ENCODE measurements at places on chromosomes 4 and X. TPM values are rescaled to one million over a fixed set of nuclear protein-coding genes. Genes with fewer than 3 reads are reported as not detected.

GRCh38 chr4:74328501-74328900 is 20.2 kb downstream of the EPGN start:
- no peak for DNase-seq
- H3K27me3 ChIP-seq, result peaks cover 29% of the 10 kb centered on the region
- H3K4me1 ChIP-seq, result no peaks in the 10 kb centered on the region
- H3K36me3 ChIP-seq, result no peaks in the 10 kb centered on the region
- no peak overlapping the region for H3K27ac ChIP-seq

Gene MAGED2
- 76.6 TPM for total RNA-seq

Gene MAGEB2
- total RNA-seq, result not detected

Gene TCEAL6
- total RNA-seq, result not detected

DNA sequence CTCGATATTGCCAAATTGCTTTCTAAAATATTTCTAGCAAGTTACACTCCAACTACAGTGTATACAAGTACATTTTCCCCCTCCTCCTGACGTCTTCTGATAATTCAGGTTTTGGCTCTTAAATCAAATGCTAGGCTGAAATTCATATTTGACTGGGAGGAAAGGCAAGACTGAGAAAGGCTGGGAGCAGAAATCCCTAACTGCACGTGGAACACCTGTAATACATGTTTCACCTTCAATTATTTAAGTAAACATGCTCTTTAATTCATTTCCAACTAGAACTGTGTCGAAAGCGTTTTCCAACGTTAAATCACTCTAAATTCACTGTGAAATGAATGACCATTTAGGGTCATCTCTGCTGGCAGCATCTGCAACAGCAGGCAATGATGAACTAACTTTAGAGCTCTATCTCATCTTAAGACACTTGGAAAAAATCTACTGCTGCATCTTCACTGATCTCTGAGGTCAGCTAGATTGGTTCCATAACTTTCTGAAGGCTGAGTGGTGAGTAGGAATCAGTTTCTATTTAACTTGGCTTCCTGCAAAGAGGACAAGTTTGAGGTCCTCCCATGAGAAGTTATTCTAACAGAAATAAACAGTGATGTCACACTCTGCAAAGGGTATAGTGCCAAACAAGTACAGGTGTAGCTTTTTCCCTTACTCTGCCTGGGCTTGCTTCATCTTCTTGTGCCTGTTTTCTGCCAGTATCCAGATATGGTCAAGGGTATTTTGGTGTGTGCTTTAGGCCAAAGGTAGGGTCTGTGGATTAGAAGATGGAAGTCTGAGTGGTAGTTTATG is 144.3 kb upstream of the PAK3 start:
- no peak for DNase-seq
- H3K4me1 ChIP-seq, result no peaks in the 10 kb centered on the region
- H3K36me3 ChIP-seq, result no peaks in the 10 kb centered on the region
- no peaks in the 10 kb centered on the region for H3K27me3 ChIP-seq
- H3K4me3 ChIP-seq, result no peak overlapping the region

- H3K4me3 ChIP-seq, result no peak overlapping the region
- H3K36me3 ChIP-seq, result no peaks in the 10 kb centered on the region
- no peak overlapping the region for H3K27ac ChIP-seq
- no peak for DNase-seq
These were observed 50.6 kb downstream of the NRK start for GRCh38 chrX:105872941-105873340.

DNA sequence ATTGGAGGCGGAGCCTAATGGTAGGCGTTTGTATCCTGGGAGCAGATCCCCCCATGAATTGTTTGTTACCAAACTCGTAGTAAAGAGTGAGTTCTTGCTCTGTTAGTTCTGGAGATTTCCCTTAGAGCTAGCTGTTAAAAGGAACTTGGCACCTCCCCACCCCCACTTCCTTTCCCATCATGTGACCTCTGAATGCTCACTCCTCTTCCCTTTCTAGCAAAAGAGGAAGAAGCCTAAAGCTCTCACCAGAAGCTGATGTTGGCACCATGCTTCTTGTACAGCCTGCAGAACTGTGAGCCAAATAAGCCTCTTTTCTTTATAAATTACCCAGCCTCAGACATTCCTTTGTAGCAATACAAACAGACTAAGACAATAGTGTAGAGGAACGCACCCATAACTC is 13.8 kb upstream of the ATOH1 start:
- no peaks in the 10 kb centered on the region for H3K27me3 ChIP-seq
- no peak overlapping the region for H3K27ac ChIP-seq
- no peaks in the 10 kb centered on the region for H3K4me1 ChIP-seq
- DNase-seq, result no peak

Gene TRIM75
- total RNA-seq, result not detected

DNA sequence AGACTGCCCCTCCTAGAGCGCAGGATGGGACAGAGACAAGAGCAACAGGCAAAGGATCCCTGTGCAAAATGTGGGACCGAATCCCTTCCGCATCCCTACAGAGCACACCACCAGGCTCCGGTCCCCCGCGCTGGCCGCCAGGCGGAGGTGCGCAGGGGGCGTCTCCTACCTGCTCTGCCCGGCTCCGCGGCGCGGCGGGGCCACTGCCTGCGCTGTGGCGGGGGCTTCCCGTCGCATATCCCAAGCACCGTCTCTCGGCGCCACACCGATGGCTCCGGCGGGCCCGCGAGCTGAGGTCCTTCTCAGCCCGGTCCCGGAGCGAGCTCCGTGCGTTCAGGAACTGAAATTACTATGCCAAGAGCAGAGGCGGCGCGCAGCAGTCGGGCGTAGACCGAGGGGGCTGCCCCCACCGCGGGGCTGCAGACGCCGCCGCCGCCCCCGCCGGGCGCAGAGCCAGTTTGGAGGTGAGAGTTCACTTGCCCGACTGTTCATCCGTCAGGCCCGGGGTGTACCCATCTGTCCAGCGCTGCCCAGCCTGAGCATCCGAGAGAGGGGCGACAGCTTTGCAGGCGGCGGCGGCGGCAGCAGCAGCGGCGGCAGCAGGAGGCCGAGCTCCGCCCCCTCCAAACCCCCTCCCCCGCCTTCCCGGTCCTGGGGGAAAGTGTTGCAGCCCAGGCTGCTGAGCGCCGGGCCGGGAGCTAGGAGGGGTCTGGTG is at the start of gene GPRIN3:
GPRIN3 (minus strand) TSS at position 355 of the 715 bp plus-strand sequence. CDS start 57,690 bp downstream, outside the sequence.
- H3K4me1 ChIP-seq, result peaks cover 38% of the 10 kb centered on the region
- DNase-seq, result peak; percentile 77
- H3K4me3 ChIP-seq, result peak within 1 kb of the TSS; percentile 97

Gene CYLC1
- not detected for total RNA-seq

DNA sequence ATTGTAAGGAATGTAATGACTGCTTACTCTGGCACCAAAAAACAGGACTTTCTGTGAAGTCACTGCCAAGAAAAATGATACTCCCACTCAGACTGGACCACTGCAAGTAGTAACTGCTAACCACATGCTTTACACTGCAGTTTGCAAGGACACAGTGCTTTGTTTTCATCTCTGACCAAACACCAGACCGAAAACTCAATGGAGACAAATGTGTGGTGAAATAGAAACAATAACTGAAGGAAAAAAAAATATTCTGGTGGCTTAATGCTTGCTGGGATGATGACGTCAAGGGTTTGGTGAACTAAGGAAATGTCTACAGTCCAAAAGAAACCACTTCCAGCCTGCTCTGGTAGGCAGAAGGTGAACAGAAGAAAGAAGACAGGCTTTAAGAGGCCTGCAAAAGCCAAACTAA is 13.2 kb downstream of the GPC4 start:
- H3K27ac ChIP-seq, result peak overlapping the region; percentile 83
- H3K27me3 ChIP-seq, result no peaks in the 10 kb centered on the region
- no peaks in the 10 kb centered on the region for H3K36me3 ChIP-seq
- H3K4me3 ChIP-seq, result peak overlapping the region; percentile 37
- no peak for DNase-seq

DNA sequence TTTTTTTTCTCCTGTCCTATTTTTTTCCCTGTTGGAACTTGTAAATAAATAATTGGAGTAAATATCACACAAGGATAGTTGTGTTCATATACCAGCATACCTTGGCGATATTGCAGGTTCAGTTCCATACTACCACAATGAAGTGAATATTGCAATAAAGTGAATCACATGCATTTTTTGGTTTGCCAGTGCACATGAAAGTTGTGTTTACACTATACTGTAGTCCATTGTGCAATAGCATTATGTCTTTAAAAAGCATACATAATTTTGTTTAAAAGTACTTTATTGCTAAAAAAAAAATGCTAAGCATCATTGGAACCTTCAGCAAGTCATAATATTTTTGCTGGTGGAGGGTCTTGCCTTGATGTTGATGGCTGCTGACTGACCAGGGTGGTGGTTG is 88.6 kb downstream of the GSTCD start:
- H3K36me3 ChIP-seq, result peaks cover 14% of the 10 kb centered on the region
- no peak for DNase-seq
- no peaks in the 10 kb centered on the region for H3K27me3 ChIP-seq
- no peak overlapping the region for H3K27ac ChIP-seq
- H3K4me3 ChIP-seq, result no peak overlapping the region
- H3K4me1 ChIP-seq, result no peaks in the 10 kb centered on the region

- H3K4me3 ChIP-seq, result no peak overlapping the region
- no peaks in the 10 kb centered on the region for H3K27me3 ChIP-seq
- no peak overlapping the region for H3K27ac ChIP-seq
- H3K4me1 ChIP-seq, result no peaks in the 10 kb centered on the region
These were observed 100.7 kb upstream of the ZDHHC15 start for GRCh38 chrX:75623535-75623934.

Gene SPACA5
- not detected for total RNA-seq

- peaks cover 9% of the 10 kb centered on the region for H3K4me1 ChIP-seq
- H3K27ac ChIP-seq, result no peak overlapping the region
- H3K36me3 ChIP-seq, result no peaks in the 10 kb centered on the region
- H3K4me3 ChIP-seq, result no peak overlapping the region
- no peak for DNase-seq
- H3K27me3 ChIP-seq, result no peaks in the 10 kb centered on the region
These were observed 2.9 kb downstream of the USP51 start for GRCh38 chrX:55486736-55487135.

DNA sequence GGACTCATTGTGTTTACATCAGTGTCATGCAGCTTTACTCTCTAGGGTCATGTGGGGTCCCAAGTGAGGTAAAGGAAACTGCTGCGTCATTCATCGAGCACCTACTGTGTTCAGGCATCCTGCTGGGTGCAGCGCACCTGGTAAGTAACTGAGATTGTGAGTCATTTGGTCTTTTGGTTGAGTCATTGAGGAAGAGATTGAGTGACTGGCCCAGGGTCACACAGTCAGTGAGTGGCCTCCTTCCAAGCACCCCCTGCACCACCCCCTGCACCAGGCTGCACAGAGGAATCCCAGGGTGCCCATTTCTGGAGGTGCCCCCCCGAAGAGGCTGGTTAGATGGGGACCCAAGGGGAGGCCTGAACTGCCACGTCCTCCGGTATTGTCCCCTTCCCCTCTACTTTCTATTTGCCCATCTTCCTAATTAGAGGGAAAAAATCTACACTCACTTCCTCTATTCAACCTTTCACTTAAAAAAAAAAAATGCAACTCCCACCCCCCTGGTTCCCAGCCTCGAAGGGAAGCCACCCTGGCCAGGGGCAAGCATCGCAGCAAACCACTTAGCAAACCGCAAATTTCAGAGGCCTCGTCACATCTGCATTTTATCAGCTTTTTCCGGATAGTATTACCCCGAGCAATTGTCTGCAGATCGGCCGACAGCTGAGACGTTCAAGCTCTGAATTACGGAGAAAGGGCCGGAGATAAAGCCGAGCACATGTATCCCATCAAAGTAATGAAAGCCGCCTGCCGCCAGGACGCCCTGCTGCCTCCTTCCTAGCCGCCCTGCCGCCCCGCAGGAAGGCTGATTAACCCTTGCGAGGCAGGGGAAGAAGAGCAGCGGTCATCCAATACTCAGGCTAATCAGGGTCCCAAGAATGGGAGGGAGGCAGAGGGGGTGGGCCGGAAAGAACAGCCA is 96.3 kb upstream of the MSX1 start:
- H3K27ac ChIP-seq, result peak overlapping the region; percentile 58
- peaks cover 2% of the 10 kb centered on the region for H3K36me3 ChIP-seq
- no peak for DNase-seq
- peaks cover 5% of the 10 kb centered on the region for H3K4me1 ChIP-seq
- peak overlapping the region; percentile 70 for H3K4me3 ChIP-seq

- no peak overlapping the region for H3K4me3 ChIP-seq
- no peaks in the 10 kb centered on the region for H3K36me3 ChIP-seq
- H3K27me3 ChIP-seq, result no peaks in the 10 kb centered on the region
- no peaks in the 10 kb centered on the region for H3K4me1 ChIP-seq
These were observed 128.1 kb upstream of the NDP start for GRCh38 chrX:44101281-44101680.

Gene PSAPL1
- total RNA-seq, result not detected

GRCh38 chr4:137707626-137708025 is 175.3 kb upstream of the PCDH18 start:
- no peaks in the 10 kb centered on the region for H3K27me3 ChIP-seq
- DNase-seq, result no peak
- no peaks in the 10 kb centered on the region for H3K4me1 ChIP-seq
- no peak overlapping the region for H3K4me3 ChIP-seq

- H3K4me3 ChIP-seq, result peak overlapping the region; percentile 48
- no peaks in the 10 kb centered on the region for H3K27me3 ChIP-seq
- peaks cover 40% of the 10 kb centered on the region for H3K36me3 ChIP-seq
- DNase-seq, result no peak
- H3K4me1 ChIP-seq, result peaks cover 57% of the 10 kb centered on the region
- peak overlapping the region; percentile 19 for H3K27ac ChIP-seq
These were observed 21.1 kb downstream of the VSIG4 start for GRCh38 chrX:66018585-66019309.

DNA sequence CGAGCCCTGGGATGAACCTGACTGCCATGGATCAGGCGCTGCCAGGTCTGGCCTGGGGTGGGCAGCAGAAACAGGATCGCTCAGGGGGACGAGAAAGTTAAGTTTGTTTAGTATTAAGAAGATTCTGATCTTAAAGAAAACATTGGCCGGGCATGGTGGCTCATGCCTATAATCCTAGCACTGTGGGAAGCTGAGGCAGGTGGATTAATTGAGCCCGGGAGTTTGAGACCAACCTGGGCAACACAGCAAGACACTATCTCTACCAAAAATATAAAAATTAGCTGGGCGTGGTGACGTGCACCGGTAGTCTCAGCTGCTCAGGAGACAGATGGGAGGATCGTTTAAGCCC is 696 bp upstream of the FLNA start:
- H3K27me3 ChIP-seq, result no peaks in the 10 kb centered on the region
- H3K27ac ChIP-seq, result no peak overlapping the region
- DNase-seq, result no peak
- H3K36me3 ChIP-seq, result no peaks in the 10 kb centered on the region
- H3K4me3 ChIP-seq, result peak overlapping the region; percentile 64
- H3K4me1 ChIP-seq, result peaks cover 12% of the 10 kb centered on the region

- no peak overlapping the region for H3K27ac ChIP-seq
- DNase-seq, result no peak
- H3K4me3 ChIP-seq, result no peak overlapping the region
- no peaks in the 10 kb centered on the region for H3K4me1 ChIP-seq
These were observed 67.0 kb upstream of the MSX1 start for GRCh38 chr4:4792466-4792865.

Gene TACR3
- not detected for total RNA-seq

DNA sequence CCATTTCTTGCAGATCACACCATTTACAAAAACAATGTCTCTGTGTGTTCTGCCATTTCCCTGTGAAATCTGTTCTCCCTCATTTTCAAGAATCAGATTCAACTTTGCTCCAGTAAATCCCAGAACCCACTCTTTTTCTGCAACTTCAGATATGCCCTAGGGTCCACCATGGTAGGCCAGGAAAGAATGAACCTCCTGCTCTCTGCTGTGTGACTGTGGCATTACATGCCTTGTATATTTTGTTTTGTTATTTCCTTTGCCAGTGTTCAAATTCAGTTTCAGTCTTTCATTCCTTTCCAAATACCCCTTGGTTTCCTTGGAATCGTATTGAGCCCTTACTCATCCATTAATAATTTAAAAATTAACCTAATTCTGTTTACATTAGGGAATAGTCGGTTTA is 290.2 kb upstream of the VCX start:
- H3K27ac ChIP-seq, result no peak overlapping the region
- no peaks in the 10 kb centered on the region for H3K4me1 ChIP-seq
- H3K27me3 ChIP-seq, result no peaks in the 10 kb centered on the region
- DNase-seq, result no peak

Gene LPAR4
- total RNA-seq, result not detected

All from activated naive CD8-positive, alpha-beta T cell treated with anti-CD3 and anti-CD28 coated beads, Interleukin-2, amount 10 ng/mL, durations not matched to agents 7 days and 5 days (primary cell).